ENCODE measurements at places on chromosomes 13 and 19. TPM values are rescaled to one million over a fixed set of nuclear protein-coding genes. Genes with fewer than 3 reads are reported as not detected.

The ICAM4 gene
- total RNA-seq, result 0.71 TPM

The CCDC8 gene
- not detected for total RNA-seq

The CYP2B6 gene
- total RNA-seq, result not detected

The IPO5 gene
- 245 TPM for total RNA-seq

The GPR12 gene
- total RNA-seq, result not detected

The ZNF93 gene
- total RNA-seq, result 7.2 TPM

The ALOX5AP gene
- 33.4 TPM for total RNA-seq

The S1PR5 gene
- total RNA-seq, result not detected

The BICRA gene
- 11.9 TPM for total RNA-seq

The ADM5 gene
- total RNA-seq, result 8.6 TPM

The APOC4 gene
- not detected for total RNA-seq

The KLK4 gene
- total RNA-seq, result not detected

The CA11 gene
- total RNA-seq, result 12.5 TPM

The IRGC gene
- not detected for total RNA-seq

The LYPD5 gene
- 0.42 TPM for total RNA-seq

The KCNJ14 gene
- 2.4 TPM for total RNA-seq

The CCDC194 gene
- 2.6 TPM for total RNA-seq

The ZGLP1 gene
- total RNA-seq, result 2.0 TPM

The ANGPTL4 gene
- 4.1 TPM for total RNA-seq

The NAPSA gene
- 18.0 TPM for total RNA-seq

The TMEM145 gene
- 0.78 TPM for total RNA-seq

The GRIN2D gene
- total RNA-seq, result 0.26 TPM

The FBXO17 gene
- total RNA-seq, result not detected

The DCT gene
- 0.05 TPM for total RNA-seq

The USHBP1 gene
- total RNA-seq, result 0.30 TPM

The LRRC63 gene
- total RNA-seq, result 0.26 TPM

The VSTM2B gene
- total RNA-seq, result not detected

The ZNF345 gene
- total RNA-seq, result 2.8 TPM

The TEX26 gene
- not detected for total RNA-seq

The SLITRK6 gene
- not detected for total RNA-seq

The CD209 gene
- not detected for total RNA-seq

The HSH2D gene
- 22.7 TPM for total RNA-seq

The LGALS14 gene
- total RNA-seq, result not detected

The ZNF468 gene
- total RNA-seq, result 13.3 TPM

The FGF21 gene
- total RNA-seq, result not detected

The DNAJC15 gene
- 16.6 TPM for total RNA-seq

The KLK1 gene
- total RNA-seq, result 3.0 TPM

The CTU1 gene
- total RNA-seq, result 12.8 TPM

The CEACAM20 gene
- total RNA-seq, result not detected

The CERS4 gene
- 30.6 TPM for total RNA-seq

The BSPH1 gene
- not detected for total RNA-seq

The ZNF284 gene
- total RNA-seq, result 1.2 TPM

The ADPRHL1 gene
- total RNA-seq, result 0.86 TPM

The ZNF836 gene
- 6.3 TPM for total RNA-seq

The CEACAM3 gene
- not detected for total RNA-seq

The MTMR6 gene
- 16.2 TPM for total RNA-seq

Data from activated CD4-positive, alpha-beta T cell treated with anti-CD3 and anti-CD28 coated beads, Interleukin-2, amount 10 ng/mL, durations not matched to agents 24 days and 14 days (primary cell).